ENCODE measurements at places on chromosomes 7 and 10.

- DNase-seq: peak; percentile 59
Measured at GRCh38 chr7:85829817-85830432, 643.1 kb upstream of the SEMA3D start.

- DNase-seq: no peak
Measured at GRCh38 chr10:119782981-119783664, 57.3 kb downstream of the INPP5F start.

- DNase-seq: no peak
Measured at GRCh38 chr7:138663725-138664710, 37.1 kb downstream of the SVOPL start.

- DNase-seq: no peak
Measured at GRCh38 chr7:39414224-39415035, 151.8 kb upstream of the YAE1 start.

- no peak for DNase-seq
Measured at GRCh38 chr10:111316722-111317212, 239.9 kb downstream of the ADRA2A start.

GRCh38 chr10:35352512-35352911 is 16.2 kb downstream of the CCNY start:
- no peak for DNase-seq

DNA sequence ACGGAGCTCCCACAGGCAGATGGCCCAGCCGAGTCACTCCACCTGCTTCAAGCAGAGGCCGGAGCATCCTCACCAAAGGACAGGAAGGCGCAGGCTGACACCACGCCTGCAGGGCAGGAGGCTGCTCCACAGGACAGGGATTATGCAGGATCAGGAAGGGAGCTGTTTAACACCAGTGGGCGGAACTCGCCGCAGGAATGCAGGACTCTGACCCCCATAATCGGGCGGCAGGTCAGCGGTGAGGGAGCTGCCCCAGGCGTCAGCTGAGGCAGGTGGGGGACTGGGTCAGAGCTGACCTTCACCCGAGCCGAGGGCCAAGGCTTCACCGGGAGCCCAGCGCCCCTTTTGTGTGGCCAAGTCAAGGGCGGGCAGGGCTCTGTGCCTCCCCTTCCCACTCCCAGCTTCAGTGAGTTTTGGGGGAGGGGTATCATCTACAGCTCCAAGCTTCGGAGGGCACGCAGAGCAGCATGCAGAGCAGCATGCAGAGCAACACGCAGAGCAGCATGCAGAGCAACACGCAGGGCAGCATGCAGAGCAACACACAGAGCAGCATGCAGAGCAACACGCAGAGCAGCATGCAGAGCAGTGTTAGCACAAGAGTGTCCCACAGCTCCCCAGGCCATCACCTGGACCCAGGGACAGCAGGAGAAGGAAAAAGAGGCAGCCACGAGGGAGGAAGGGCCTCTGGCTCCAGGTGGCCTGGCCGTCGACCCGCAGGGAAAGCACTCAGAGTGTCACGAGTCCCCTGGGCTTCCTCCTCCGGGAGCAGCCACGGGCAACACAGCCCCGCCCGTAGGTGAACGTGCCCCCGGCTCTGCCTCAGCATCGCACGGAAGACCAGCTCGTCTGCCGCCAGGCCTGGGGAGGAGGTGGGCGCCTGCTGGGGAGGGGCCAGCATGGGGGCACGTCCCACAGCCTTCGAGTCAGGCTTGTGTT is 151.7 kb upstream of the PPP2R2D start:
- no peak for DNase-seq

DNA sequence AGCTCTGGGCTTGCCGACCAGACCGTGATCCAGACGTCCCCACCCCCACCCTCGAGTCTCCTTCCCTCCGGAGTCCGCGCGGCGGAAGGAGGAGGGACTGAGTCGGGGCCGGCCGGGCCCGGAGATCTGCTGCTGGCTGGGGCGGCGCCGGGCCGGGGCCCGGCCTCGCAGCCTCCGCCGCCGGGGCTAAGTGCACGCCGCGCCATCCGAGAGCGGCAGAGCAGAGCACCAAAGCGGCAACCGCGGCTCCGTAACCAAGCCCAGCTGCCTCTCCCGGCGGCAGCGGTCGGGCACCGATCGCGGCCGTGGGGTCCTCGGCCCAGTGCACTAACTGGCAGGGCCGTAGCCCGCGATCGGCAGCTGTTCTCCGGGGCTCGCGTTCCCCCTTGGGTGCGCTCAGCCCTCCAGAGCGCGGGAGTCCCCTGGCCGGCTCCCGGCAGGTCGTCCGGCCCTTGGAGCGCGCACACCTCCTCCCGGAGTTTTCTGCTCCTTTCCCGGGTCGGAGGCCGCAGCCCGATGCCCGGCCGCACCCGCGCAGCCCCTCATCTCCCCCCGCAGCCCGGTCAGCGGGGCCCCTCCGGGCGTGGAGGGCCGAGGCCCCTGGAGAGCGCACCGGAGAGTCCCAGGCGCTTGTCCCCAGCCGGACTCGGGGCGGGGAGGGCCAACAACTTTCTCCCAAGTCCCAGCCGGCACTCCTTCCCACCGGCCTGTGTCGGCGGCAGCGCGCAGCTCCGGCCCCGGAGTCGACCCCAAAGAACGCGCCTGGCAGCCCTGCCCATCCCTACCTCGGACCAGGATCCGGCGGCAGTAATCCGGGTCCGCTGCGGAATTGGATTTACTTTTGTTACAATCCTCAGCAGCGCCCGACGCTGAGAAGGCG is 799 bp downstream of the VAX1 start:
- no peak for DNase-seq

- no peak for DNase-seq
Measured at GRCh38 chr10:17768957-17769356, 17.0 kb downstream of the TMEM236 start.

GRCh38 chr7:70014472-70015177 is 416.4 kb downstream of the AUTS2 start:
- no peak for DNase-seq

- DNase-seq: no peak
Measured at GRCh38 chr7:159215076-159215475, 70.4 kb upstream of the VIPR2 start.

- DNase-seq: no peak
Measured at GRCh38 chr7:136687693-136688322, 180.6 kb upstream of the CHRM2 start.

DNA sequence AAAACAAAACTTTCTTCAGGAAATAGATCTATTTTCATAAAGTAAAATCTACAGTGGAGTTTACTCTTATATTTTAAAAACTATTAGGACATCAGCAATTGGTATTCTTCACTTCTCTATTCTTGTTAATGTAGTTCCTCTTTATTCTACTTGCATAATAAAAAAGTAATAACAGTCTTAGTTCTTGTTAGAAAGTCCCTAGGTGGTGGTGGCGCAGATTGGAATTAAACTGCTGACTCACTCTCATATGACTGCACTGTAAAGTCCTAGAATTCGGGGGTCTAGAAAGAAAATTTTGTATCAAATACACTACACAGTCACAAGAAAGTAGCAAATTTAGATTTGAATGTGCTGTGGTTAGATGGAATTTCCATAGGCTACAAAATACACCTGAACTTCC is 44.6 kb upstream of the TES start:
- DNase-seq: no peak

GRCh38 chr7:156100086-156100485 is 287.8 kb upstream of the SHH start:
- DNase-seq: no peak

DNA sequence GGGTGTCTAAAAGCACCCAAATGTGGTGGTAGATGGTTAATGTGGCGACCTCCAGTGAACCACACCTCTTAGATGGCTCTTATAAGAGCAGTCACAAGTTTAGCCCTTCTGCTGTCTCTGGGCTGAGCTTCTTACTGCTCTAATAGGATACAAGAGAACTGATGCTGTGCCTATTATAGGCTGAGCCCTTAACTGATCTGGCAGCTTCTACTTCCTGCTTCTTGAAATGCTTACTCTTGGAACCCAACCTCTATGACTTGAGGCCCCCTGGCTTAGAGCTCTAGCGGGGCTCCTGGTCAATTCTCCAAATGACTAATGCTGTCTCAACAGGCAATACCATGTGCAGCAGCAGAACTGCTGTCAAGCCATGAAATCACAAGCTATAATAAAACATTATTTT is 35.0 kb upstream of the LSM8 start:
- DNase-seq: no peak

DNA sequence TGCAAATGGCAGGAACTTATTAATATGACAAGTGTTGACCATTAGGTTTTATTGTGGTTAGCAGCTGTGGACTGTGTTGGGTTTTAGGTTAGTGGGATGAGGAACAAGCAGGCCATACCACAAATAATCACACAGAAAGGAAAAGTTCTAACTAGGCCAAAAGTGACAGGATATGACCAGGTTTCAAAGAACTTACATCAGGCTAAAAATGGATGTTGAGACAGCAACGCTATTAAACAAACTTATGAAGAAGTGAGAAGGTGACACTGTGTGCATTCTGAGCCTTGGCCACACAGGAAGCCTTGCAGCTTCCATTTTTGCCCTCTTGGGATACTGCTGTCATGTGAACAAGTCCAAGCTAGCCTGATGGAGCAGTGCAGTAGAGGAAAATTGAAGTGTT is 568.8 kb downstream of the HTR7 start:
- no peak for DNase-seq

GRCh38 chr10:71623098-71623985 is 96.2 kb downstream of the C10orf105 start:
- DNase-seq: no peak

DNA sequence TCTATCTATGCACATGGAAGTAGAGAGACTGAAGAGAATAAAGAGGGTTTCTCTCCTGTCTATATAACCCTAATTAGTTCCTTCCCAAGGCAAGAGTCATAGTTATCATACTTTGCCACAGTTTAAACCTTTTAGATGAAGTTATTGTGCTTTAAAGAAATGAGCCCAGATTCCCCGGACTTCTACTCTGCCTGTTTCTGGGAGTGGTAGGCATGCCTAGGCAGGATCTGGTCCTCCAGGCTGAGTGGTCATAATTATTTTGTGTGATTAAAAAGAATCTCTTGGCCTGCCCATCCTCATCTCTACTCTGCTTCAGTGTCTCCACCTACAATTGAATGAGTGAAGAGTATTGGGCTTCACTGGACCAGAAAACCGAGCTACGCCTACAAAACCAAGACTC is 179.2 kb downstream of the IMMP2L start:
- no peak for DNase-seq

DNA sequence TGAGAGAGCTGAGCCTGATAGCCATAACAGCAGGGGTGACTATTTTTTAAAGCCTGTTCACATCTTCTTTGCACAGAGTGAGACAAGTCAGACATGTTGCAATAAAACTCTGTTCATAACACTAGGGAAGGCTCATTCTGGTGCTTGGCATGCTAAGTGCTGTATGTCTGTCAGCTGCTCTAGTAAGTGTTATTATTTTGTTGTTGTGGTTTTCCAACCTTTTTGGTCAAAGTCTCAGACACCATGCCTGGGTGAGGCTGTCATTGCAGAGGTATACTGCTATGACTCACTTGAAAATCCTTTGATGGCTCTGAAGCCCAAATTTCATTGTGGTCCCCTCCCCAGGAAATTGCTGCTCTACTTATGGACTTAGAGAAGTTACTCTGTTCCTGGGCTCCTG is 129.7 kb downstream of the ADRA2A start:
- no peak for DNase-seq

- DNase-seq: no peak
Measured at GRCh38 chr10:106360870-106361269, 803.6 kb downstream of the SORCS1 start.

DNA sequence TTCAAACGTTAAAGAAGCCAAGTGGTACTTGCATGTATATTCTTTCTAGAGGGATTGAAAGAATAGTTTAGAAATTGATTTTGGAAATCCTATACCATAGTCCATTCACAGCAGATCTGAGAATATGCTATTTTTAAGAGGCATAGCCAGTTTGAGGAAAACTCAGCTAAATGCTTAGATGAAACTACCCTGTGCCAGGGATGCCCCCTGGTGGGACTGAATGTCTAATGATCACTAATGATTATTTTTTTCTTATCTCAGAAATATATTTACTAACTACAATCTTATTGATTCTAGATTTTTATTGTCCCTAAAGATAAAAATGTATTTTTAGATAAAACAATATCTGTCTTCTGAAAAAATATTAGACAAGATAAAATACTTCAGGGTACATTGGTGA is 844.9 kb upstream of the PHF14 start:
- DNase-seq: no peak

- no peak for DNase-seq
Measured at GRCh38 chr7:76267894-76268183, 34.6 kb upstream of the HSPB1 start.

GRCh38 chr7:106870983-106871410 is 5.9 kb downstream of the PIK3CG start:
- no peak for DNase-seq

- DNase-seq: no peak
Measured at GRCh38 chr10:24120646-24121045, 88.3 kb upstream of the KIAA1217 start.

DNA sequence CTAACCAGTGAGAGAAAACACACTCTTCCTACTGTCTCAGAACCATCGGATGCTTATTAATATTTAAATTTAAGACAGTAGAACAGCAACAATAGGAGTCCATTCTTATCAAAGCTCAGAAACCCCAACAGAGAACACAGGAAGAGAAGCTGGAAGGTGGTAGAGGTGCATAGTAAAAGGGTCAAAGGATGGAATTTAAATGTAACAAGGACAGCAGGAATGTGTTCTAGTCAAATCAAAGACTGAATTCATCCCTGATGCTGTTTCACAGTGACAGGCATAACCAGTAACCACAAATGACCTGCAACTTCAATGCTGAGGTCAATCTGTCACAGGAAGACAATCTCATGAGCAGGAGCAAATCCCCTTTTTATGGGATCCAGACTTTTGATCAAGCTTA is 1259.7 kb downstream of the XPNPEP1 start:
- DNase-seq: no peak

- no peak for DNase-seq
Measured at GRCh38 chr7:158820656-158821055, 8.7 kb downstream of the ESYT2 start.

DNA sequence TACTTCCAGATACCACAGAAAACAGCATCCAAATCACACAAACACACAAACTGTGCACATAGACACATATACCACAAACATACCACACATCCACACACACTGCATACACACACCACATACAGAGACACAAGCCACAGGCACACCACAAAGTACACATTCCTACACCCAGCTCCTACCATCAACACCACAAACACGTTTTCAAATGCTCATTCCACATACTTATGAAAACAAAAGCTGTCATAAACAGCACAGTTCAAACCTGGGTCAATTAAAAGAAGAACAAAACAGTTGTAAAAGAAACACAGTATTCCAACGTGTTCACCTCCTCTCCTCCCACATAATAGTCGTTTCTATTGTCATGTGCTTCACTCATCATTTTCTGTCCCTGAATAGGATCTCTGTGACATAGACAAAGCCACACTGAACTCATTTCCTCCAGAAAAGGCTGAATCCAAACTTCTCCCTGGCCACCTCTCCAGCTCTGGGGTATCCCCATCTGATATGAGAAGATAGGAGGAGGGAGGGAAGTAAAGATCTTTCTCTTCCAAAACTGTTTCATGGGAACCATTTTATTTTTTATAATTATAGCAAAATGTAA is 89.2 kb downstream of the CXCL12 start:
- no peak for DNase-seq
